Dorsolateral prefrontal cortex (tissue), 122 donors: ENCODE measurements at places on chromosomes 7 and 10. TPM values are rescaled to one million over a fixed set of nuclear protein-coding genes. Genes with fewer than 3 reads are reported as not detected.

GRCh38 chr10:1420661-1421362 lies 316.5 kb downstream of the ADARB2 start:
- DNase-seq = peak; percentile 86

The PRPS1L1 gene
- not detected for total RNA-seq

DNA sequence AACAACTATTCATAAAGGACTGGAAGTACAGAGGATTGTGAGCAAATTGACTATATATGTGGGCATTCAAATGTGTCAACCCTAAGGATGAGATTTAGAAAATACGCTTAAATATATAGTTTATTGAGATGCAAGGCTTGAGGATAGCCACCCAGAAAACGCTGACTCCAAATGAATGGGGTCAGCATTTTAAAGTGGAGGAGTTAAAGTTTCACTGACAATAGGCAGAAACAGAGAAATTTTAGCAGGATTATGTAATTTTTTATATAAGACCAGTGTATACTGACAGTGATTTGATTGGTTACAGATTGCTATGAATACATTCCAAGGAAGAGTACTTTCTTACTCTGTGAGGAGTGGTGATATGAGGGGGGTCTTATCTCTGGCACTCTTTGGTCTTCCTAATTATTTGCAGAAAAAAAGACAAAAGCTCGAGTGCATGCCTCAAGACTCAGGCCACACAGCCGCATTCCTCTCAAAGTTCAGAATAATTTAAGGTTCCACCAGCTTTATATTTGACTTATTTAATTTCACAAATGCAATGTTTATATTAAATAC lies 38.6 kb upstream of the ARL4A start:
- DNase-seq = no peak

GRCh38 chr7:2781636-2782035 lies 62.5 kb downstream of the GNA12 start:
- DNase-seq = no peak

GRCh38 chr10:4006051-4006450 lies 221.0 kb upstream of the KLF6 start:
- DNase-seq = no peak

- no peak for DNase-seq
Observed at GRCh38 chr10:62112300-62112699, 156.3 kb downstream of the RTKN2 start.

DNA sequence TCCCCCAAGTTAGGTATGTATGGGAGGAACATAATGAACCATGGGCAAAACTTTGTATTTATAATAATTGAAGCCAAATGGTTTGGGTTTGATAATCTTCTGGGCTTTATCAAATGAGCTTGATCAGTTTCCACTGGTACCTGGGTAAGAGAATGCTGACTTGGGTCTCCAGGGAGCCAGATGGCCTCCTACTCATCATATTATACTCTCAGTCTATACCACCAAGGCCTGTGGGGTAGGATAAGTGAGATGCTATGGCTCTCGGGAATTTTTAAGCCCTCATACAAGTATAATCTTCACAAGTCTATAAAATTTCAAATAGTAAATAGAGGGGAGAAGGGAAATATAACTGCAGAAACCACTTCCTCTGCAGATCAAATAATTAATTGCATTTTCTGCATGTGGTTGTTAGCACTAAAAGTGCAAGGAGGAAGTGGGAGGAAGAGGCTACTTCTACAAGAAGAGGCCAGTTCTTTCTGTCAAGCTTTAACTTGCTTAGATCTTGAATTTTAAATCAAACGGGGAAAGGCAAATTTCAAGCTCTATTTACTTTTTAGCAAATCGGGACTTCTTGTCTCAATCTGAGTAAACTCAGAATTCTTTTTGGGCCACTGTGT lies 349.0 kb downstream of the SORCS1 start:
- DNase-seq = no peak

The OR2A5 gene
- total RNA-seq = not detected

The NUB1 gene
- total RNA-seq = 47.7 TPM

- no peak for DNase-seq
Observed at GRCh38 chr10:36462194-36462593, 663.2 kb upstream of the ANKRD30A start.

GRCh38 chr7:43631559-43631958 lies 48.7 kb downstream of the STK17A start:
- no peak for DNase-seq
